ENCODE measurements at places on chromosomes 16 and 17.

DNA sequence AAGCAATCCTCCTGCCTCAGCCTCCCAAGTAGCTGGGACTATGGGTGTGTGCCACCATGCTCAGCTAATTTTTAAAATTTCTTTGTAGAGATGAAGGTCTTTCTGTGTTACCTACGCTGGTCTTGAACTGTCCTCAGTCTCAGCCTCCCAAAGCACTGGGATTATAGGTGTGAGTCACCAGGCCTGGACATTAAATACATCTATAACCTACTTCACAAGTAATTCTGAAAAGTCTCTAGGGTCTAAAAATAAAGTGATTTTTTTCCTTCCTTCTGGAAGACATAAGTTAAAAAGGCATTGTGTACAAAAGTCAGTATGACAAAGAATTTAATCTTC is 118.3 kb downstream of the PARN start:
- no peak for DNase-seq

GRCh38 chr17:8272421-8272820 is 16.0 kb upstream of the RANGRF start:
- no peak for DNase-seq

- DNase-seq, result no peak
Measured at GRCh38 chr16:52471650-52472370, 75.1 kb downstream of the TOX3 start.

- no peak for DNase-seq
Measured at GRCh38 chr17:42399948-42400843, 12.0 kb upstream of the STAT3 start.

GRCh38 chr16:22333457-22333994 is 36.3 kb downstream of the POLR3E start:
- DNase-seq, result no peak

GRCh38 chr17:40509626-40510327 is 8.4 kb upstream of the TNS4 start:
- no peak for DNase-seq

DNA sequence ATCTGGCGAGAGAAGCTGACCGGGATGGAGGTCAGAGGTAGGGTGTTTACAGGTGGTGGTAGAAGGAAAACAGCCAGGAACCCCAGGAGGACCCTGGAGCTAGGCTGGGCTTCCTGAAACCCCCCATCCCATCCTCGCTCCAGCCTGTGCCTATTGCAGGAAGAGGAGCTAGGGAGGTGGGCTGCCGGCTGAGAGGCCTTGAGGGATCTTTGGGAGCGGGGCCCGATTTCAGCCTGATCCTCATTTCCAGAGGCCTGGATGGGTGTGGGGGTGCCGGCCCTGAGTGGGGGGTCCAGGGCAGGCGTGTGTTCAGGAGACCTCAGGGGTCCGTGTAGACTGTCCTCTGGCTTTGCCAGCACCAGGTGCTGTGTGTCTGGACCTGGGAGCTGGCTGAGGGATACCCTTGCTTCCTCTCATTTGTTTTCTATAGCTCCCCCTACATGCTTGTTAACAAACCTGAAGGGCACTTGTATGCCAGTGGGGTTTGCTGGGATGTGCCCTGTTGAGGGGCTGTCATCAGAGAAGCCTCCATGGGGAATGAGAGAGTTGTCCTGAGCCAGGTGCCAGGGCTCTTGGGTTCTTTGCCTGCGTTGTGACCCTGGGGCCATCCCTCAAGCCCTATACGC is 18.9 kb upstream of the RAP1GAP2 start:
- no peak for DNase-seq

GRCh38 chr17:39212841-39213480 is 12.8 kb downstream of the STAC2 start:
- DNase-seq, result no peak

- DNase-seq, result no peak
Measured at GRCh38 chr16:67210069-67210937, 11.4 kb downstream of the ELMO3 start.

Measured in RWPE1 (cell line).